ENCODE measurements at places on chromosomes 4 and X. TPM values are rescaled to one million over a fixed set of nuclear protein-coding genes. Genes with fewer than 3 reads are reported as not detected.

PABPC4L gene
- total RNA-seq, result 0.77 TPM

MEPE gene
- total RNA-seq, result not detected

SSX4B gene
- total RNA-seq, result not detected

AFF2 gene
- 0.59 TPM for total RNA-seq

CD38 gene
- 2.8 TPM for total RNA-seq

DMRTC1 gene
- total RNA-seq, result not detected

HTRA3 gene
- 42.7 TPM for total RNA-seq

XAGE1A gene
- total RNA-seq, result not detected

POLN gene
- total RNA-seq, result 2.1 TPM

SSX4 gene
- total RNA-seq, result not detected

UNC5C gene
- total RNA-seq, result 1.8 TPM

DNA sequence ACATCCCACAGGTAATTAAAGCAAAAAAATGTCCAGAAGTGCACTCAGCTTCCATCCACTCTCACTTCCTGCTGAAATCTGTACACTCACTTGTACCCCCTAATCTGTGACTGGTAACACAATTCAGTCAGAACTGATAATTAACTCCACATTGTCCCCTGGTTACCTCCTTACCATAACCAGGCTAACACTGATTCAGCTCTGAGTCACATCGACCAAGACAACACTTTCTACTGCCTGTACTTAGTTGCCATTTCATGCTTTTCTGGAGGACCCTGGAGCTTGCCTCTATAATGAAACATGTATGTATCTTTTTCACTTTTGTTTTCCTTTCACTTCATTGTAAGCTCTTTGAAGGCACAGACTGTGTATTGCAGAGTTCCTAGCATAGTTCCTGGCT, 130.9 kb upstream of the GABRG1 start:
- H3K27ac ChIP-seq, result no peak overlapping the region
- no peak for DNase-seq
- H3K36me3 ChIP-seq, result no peaks in the 10 kb centered on the region
- no peak overlapping the region for H3K4me3 ChIP-seq
- H3K27me3 ChIP-seq, result no peaks in the 10 kb centered on the region

GRCh38 chr4:12293906-12294525, 865.3 kb upstream of the HS3ST1 start:
- DNase-seq, result no peak
- H3K4me3 ChIP-seq, result no peak overlapping the region
- no peaks in the 10 kb centered on the region for H3K27me3 ChIP-seq
- H3K36me3 ChIP-seq, result no peaks in the 10 kb centered on the region
- H3K4me1 ChIP-seq, result no peaks in the 10 kb centered on the region

- no peaks in the 10 kb centered on the region for H3K4me1 ChIP-seq
- no peaks in the 10 kb centered on the region for H3K36me3 ChIP-seq
- no peak overlapping the region for H3K27ac ChIP-seq
Observed at GRCh38 chr4:67910585-67910905, 26.7 kb upstream of the TMPRSS11D start.

DNA sequence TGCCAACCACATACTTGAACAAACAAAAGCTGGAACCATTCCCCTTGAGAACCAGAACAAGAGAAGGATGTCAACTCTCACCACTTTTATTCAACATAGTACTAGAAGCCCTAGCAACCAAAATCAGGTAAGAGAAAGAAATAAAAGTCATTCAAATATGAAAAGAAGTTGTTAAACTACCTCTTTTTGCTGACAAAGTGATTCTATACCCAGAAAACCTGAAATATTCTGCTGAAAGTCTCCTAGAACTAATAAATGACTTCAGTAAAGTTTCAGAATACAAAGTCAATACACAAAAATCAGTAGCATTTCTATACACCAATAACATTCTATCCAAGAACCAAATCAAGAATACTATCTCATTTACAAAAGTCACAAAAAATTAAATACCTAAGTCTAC, 187.0 kb downstream of the UGT8 start:
- no peaks in the 10 kb centered on the region for H3K36me3 ChIP-seq
- no peak for DNase-seq
- H3K4me1 ChIP-seq, result no peaks in the 10 kb centered on the region
- no peak overlapping the region for H3K4me3 ChIP-seq

GRCh38 chr4:20252656-20253282, 1.1 kb downstream of the SLIT2 start:
- no peaks in the 10 kb centered on the region for H3K27me3 ChIP-seq
- no peak overlapping the region for H3K27ac ChIP-seq
- no peaks in the 10 kb centered on the region for H3K36me3 ChIP-seq
- peak; percentile 11 for DNase-seq

DNA sequence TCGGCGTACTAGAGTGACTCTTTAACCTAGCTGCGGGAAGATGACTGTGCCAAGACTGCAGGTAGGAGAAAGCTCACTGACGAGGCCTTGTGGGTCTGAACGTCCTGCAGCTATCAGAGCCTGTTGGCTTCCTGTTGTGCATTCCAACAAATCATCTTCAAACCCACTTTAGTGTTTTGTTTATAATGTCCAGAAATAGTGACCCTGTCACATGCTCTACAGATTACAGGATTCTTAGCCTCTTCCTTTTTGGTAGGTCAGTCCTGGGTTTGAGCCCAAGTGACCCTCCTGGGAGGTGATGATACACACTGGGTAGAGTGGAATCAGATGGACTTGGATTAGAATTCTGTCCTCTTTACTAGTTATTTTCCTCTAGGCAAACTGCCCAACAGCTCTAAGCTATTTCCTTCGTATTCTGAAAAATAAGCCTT, 33.2 kb downstream of the HTT start:
- H3K4me1 ChIP-seq, result peaks cover 31% of the 10 kb centered on the region
- no peak overlapping the region for H3K27ac ChIP-seq
- peaks cover 69% of the 10 kb centered on the region for H3K36me3 ChIP-seq
- no peak for DNase-seq
- H3K27me3 ChIP-seq, result no peaks in the 10 kb centered on the region
